ENCODE measurements at places on chromosomes 11 and 22. TPM values are rescaled to one million over a fixed set of nuclear protein-coding genes. Genes with fewer than 3 reads are reported as not detected.

DNA sequence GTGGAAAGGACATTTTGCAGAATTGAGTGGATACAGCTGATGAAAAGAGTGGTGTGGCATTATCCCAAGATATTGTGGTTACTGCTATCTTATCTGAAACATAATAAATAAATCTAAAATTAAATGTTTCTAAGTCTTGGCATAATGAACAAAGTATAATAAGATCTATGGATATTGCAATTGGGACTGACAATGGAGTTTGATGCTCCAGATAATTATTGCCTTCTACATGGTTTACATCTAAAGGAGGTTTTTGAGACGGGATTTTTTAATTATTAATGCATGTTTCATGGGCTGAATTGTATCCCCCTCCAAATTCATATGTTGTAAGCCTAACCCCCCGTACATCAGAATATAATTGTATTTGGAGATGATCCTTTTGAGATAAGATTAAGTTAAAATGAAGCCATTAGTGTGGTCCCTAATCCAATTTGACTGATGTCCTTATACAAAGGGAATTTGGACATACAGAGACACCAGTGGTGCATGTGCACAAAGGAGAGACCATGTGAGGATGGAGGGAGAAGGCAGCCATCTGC is 198.5 kb downstream of the MSANTD4 start:
- H3K27me3 ChIP-seq: no peaks in the 10 kb centered on the region
- no peaks in the 10 kb centered on the region for H3K4me1 ChIP-seq
- no peak overlapping the region for H3K4me3 ChIP-seq
- H3K27ac ChIP-seq: no peak overlapping the region
- no peak for DNase-seq

DNA sequence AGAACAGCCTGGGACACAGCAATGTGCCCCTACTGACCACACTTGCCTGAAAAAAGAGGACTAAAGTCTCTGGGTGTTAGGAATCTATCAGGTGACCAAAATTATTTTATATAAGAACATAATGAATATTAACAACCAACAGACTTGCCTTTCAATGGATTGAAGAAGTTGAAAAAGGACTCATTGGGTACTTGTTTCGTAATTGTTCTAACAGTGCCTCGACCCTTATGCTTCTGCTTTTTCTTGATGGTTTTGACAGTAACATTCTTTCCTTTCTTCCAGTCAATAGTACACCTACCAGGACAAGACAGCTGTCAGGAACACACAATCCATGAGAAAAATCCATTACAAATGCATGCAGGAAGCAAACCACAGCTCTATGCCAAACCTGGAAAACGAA is 29.0 kb upstream of the PHLDA2 start:
- no peaks in the 10 kb centered on the region for H3K27me3 ChIP-seq
- H3K4me1 ChIP-seq: no peaks in the 10 kb centered on the region

DNA sequence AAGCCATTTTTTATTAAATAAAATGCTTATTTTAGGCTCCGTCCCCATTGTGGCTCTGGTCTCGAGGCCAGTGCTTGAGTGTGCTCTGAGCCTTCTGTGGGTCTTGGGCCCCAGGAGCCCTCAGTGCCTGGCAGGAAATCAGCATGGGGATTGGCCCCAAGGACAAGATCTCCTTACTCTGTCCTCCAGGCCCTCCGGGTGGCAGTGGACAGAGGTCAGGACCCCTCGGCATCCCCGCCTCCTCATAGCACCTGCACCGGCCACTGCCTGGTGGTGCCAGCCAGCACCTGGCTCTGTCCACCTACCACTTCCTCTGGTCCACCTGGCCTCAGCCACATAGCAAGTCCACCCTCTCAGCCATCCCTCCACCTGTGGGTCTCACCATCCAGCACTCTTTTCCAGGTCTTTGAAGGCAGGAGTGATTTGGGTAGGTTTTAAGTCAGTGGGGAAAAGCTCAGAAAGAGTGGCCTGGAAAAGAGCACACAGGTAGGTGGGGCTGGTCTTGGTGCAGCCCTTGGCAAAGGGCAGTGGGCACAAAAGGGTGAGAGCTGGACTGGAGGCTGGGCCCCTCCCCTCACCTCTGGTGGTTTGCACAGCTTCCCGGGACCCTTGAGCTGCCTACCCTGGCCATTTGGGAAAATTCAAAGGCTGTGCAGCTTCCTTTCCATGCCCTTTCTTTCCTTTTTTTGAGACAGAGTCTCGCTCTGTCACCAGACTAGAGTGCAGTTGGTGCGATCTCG is 3.5 kb downstream of the CLDN5 start:
- no peak for DNase-seq
- no peak overlapping the region for H3K4me3 ChIP-seq
- no peaks in the 10 kb centered on the region for H3K36me3 ChIP-seq
- H3K27me3 ChIP-seq: no peaks in the 10 kb centered on the region

The DCDC1 gene
- 1.5 TPM for total RNA-seq

The CBLIF gene
- not detected for total RNA-seq

DNA sequence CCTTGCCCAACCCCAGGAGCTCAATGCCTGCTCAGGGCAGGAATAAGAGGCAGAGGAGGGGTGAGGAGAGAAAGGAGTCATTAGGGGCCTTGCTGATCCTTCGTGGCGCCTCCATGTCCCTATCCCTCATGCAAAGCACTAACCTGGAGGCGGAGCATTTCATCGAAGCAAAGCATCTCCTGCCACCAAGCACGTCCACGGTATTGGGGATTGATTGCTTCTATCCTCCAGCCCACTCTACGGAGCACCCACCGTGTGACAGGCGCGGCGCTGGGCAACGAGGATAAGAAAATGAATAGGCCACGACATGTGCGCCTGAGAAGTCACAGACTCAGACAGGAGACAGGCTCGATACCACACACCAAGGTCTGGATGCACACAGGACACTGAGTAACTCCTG is 67.0 kb downstream of the IGLL1 start:
- no peak overlapping the region for H3K4me3 ChIP-seq
- H3K4me1 ChIP-seq: no peaks in the 10 kb centered on the region
- H3K27me3 ChIP-seq: no peaks in the 10 kb centered on the region
- H3K36me3 ChIP-seq: no peaks in the 10 kb centered on the region
- no peak overlapping the region for H3K27ac ChIP-seq

DNA sequence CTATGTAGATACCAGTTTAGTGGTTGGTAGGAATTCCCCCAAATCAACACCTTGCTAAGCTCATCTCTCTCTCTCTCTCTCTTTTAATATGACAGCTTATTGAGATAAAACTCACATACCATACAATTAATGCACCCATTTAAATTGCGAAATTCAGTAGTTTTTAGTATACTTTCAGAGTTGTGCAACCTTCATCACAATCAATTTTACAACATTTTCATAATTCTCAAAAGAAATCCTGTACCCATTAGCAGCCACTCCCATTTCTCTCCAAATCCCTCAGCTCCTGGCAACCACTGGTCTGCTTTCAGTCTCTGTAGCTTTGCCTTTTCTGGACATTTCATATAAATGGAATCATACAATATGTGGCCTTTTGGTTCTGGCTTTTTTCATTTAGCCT is 13.3 kb downstream of the NNMT start:
- no peak overlapping the region for H3K27ac ChIP-seq
- H3K4me1 ChIP-seq: no peaks in the 10 kb centered on the region
- H3K36me3 ChIP-seq: no peaks in the 10 kb centered on the region
- no peak overlapping the region for H3K4me3 ChIP-seq

The ZBTB16 gene
- total RNA-seq: 0.30 TPM

DNA sequence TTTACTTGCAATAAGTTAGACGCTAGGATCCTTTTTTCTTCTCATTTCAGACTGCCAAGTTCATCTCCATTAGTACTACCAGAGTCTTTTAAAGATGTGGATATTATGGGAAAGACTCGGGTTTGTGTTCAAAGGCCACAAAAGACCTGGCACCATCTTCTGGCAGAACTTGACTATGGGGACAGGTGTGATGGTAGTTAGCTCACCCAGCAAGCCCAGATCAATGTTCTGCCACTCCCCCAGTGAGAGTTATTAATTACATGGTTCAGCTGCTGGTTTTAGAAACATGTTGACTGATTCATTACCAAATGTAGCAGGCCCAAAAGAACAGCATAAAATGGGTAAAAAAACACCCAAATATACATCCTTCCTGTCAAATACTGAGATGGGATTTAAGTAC is 333.5 kb upstream of the PITPNB start:
- H3K36me3 ChIP-seq: no peaks in the 10 kb centered on the region
- H3K27ac ChIP-seq: no peak overlapping the region
- no peak overlapping the region for H3K4me3 ChIP-seq
- peaks cover 30% of the 10 kb centered on the region for H3K27me3 ChIP-seq
- H3K4me1 ChIP-seq: no peaks in the 10 kb centered on the region
- no peak for DNase-seq

The OR8B12 gene
- not detected for total RNA-seq

The PARVA gene
- 18.4 TPM for total RNA-seq

The KCNK7 gene
- total RNA-seq: 0.61 TPM

The MGAT3 gene
- total RNA-seq: 0.20 TPM

DNA sequence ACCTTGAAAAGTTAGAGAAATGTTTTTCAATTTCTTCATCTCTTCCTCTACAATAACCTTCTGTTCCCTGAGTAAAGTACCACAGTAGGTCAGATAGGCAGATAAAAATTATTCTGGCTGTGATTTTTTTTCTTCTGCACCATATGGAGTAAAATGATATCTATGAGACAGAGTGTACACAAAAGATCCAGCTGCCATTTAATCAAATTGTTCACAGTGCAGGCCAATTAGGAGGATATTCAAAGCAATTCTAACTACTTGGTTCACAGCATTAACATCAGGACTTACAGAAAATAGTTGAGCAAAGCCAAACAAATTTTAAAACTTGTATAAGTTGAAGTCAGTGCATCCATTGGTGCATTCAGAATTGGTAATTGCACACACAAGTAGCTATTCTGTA is 147.9 kb upstream of the LUZP2 start:
- H3K4me3 ChIP-seq: no peak overlapping the region
- H3K27me3 ChIP-seq: no peaks in the 10 kb centered on the region
- no peaks in the 10 kb centered on the region for H3K4me1 ChIP-seq
- no peak overlapping the region for H3K27ac ChIP-seq

The TSSK2 gene
- total RNA-seq: not detected

DNA sequence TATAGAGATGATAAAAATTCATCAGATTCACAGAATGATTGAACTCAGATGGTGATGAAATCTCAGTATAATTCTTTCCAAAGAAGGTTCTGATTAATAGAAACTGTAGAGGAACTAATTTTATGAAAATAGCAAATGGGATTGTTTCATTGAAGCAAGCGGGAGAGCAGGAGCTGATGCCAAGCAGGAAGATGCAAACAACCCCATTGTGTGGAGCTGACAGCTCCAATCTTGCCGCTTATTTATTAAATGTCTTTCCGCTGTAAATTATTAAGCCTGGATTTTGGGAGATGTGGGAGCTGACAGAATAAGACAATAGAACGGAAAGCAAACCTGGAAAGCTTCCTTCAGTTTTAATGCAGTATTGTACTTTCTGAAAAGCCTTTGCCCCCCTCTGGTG is 6.0 kb upstream of the TMEM218 start:
- no peak overlapping the region for H3K4me3 ChIP-seq
- no peak overlapping the region for H3K27ac ChIP-seq
- no peaks in the 10 kb centered on the region for H3K36me3 ChIP-seq

The KCNE3 gene
- not detected for total RNA-seq

- H3K27me3 ChIP-seq: no peaks in the 10 kb centered on the region
- no peaks in the 10 kb centered on the region for H3K4me1 ChIP-seq
- H3K4me3 ChIP-seq: no peak overlapping the region
- no peaks in the 10 kb centered on the region for H3K36me3 ChIP-seq
- H3K27ac ChIP-seq: no peak overlapping the region
Observed at GRCh38 chr11:69482322-69482721, 859 bp downstream of the LINC01488 start.

The SULT4A1 gene
- total RNA-seq: 8.4 TPM

DNA sequence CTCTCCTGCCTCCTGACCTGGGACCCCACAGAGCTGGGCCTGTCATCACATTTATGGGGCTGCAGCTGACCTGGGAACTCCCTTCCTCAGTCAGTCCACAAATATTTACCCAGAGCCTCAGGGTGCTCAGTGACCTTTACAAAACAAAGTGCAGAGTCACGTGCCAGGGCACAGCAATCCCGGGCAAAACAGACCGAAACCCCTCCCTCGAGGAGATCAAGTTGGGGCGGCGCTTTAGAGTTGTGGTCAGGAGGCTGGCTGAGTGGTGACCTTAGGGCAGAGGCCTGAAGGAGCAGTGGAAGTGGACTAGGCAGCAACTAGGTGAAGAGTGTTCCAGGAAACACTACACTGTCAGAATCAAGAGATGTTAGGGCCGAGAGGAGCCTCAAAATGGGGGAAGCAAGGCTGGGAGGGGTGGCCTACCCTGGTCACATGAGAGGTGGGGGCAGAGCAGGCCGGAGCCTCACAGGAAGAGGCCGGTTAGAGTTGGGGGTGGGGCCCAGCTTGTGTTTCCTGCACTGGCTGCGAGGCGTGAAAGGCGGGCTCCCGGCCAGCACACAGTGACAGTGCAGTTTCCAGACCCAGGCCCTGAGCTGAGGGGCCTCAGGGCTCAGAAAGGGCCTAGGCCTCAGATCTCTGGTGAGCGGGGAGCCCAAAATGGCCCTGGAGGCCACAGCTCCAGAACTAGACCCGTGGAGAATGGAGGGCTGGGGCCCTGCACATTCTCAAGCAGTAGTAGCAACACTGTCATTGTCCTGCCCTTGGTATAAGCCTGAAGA is 3.7 kb upstream of the NEAT1 start:
- DNase-seq: peak; percentile 84
- peaks cover 84% of the 10 kb centered on the region for H3K4me1 ChIP-seq
- no peaks in the 10 kb centered on the region for H3K27me3 ChIP-seq

The MIOX gene
- total RNA-seq: 0.39 TPM

The HOATZ gene
- not detected for total RNA-seq

Data from HCT116 (cell line).